Right atrium auricular region (tissue), 2 donors: ENCODE measurements at places on chromosomes 3 and 15. TPM values are rescaled to one million over a fixed set of nuclear protein-coding genes. Genes with fewer than 3 reads are reported as not detected.
A peak's percentile ranks its signal among the peaks of the same experiment; 100 is the strongest.

DNA sequence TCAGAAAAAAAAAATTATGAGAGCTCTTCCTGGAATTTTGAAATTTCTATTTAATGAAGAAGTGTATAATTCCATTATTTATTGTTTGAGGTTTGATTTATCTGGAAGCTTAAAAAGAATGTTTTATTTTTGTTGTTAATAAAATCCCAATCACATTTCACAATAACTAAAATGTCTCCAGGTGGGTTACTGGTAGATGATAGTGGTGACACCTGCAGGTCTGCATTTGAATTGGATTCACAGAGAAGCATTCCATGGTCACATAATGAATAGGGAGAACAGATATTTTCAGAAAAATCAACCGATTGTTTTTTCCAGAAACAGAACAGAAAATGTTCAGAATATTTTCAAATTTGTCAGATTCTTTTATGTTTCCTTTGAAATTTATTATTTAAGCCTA is 48.3 kb downstream of the ASB7 start:
- H3K4me1 ChIP-seq, result no peaks in the 10 kb centered on the region
- H3K4me3 ChIP-seq, result no peak overlapping the region
- H3K27ac ChIP-seq, result no peak overlapping the region
- no peaks in the 10 kb centered on the region for H3K27me3 ChIP-seq

KNG1 gene
- not detected for total RNA-seq

NEK10 gene
- 10.3 TPM for total RNA-seq

DNA sequence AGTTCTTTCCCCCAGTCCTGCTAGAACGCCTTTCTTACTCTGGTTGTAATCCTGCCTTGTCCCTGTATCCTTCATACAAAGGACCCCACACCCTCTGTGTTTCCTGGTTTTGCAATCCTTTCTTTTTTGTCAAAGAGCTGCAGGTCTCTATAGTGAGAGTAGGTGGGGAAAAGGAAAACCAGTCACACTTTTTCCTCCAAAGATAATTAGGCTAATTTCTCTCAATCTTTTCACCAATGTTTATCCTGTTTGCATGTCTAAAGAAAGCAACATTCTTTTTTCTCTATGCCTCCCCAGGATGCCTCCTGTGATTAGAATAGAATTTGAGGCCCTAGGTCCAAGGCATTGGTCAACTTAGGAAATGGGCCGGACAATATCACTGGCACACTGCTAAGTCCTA is 25.4 kb downstream of the SEMA6D start:
- no peak for DNase-seq
- peak overlapping the region; percentile 51 for H3K27ac ChIP-seq
- H3K4me1 ChIP-seq, result no peaks in the 10 kb centered on the region
- no peaks in the 10 kb centered on the region for H3K36me3 ChIP-seq
- H3K27me3 ChIP-seq, result no peaks in the 10 kb centered on the region
- no peak overlapping the region for H3K4me3 ChIP-seq

DNA sequence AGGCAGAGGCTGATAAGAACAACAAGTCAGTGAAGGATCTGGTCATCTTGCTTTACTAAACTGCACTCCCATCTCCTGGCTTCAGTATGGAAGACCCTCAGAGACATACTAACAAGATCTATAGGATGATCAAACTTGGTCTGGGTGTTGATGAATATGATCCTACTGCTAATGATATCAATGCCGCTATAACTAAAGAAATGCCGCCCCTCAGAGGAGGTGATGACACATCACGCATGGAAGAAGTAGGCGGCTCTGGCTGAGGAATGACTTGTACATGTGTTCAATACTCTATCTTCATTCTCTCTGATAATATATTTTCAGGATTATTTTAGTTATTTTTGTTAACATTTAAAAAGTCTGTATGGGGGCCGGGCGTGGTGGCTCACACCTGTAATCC is 17.5 kb upstream of the EIF2B5 start:
- no peak overlapping the region for H3K4me3 ChIP-seq
- no peaks in the 10 kb centered on the region for H3K4me1 ChIP-seq
- DNase-seq, result no peak
- H3K27ac ChIP-seq, result no peak overlapping the region
- no peaks in the 10 kb centered on the region for H3K36me3 ChIP-seq

DNA sequence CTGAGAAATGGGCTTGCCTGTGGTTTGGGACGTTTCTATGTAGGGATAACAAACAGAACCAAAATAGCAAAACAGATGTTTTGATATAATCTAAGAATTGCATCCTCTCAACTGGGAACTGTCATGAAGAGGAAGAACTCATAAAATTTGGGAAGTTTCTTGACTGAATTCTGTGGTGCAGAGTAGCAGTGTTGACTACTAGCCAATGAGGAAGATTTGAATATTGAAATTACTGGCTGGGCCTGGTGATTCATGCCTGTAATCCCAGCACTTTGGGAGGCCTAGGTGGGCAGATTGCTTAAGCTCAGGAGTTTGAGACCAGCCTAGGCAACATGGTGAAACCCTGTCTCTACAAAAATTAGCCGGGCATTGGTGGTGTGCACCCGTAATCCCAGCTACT is 42.2 kb downstream of the ZNF609 start:
- DNase-seq, result no peak
- no peak overlapping the region for H3K4me3 ChIP-seq
- H3K36me3 ChIP-seq, result peaks cover 7% of the 10 kb centered on the region
- peaks cover 49% of the 10 kb centered on the region for H3K4me1 ChIP-seq
- H3K27ac ChIP-seq, result no peak overlapping the region

OR5K4 gene
- total RNA-seq, result not detected

GPR27 gene
- total RNA-seq, result 1.9 TPM

DNA sequence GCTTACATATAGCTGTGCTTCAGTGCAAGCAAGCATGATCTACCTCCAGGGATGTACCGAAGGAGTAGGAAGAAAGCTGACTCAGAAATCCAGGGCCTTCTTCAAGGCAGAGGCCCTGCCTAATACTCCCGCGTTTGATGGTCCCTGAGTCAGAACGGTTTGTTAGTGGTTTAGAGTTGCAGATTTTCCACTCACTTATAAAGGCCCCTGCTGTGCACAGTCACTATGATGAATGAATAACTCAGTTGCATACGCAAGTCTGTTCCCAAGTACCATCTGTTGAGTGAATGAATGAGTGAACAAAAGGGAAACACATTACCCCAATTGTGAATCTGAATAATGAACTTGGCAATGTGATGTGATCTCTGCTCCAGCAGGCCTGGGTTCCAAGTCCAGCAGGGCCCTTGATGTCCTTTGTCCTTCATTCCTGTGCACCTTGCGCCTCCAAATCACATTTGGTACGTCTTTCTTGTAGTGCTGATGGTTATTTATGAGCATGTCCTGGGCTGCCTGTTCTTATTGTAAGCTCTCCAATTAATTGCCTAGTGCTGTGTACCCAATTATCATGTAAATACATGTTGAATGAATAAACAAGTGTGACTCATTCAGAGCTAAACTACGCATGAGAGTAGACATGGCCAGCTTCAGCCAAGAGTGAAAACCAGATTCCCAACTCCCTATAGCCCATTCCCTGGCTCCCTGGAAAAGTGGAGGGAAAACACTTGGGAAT is 85.3 kb upstream of the LIMD1 start:
- H3K4me3 ChIP-seq, result no peak overlapping the region
- H3K4me1 ChIP-seq, result no peaks in the 10 kb centered on the region
- DNase-seq, result no peak
- H3K27me3 ChIP-seq, result no peaks in the 10 kb centered on the region
- H3K36me3 ChIP-seq, result peaks cover 8% of the 10 kb centered on the region
- no peak overlapping the region for H3K27ac ChIP-seq

DNA sequence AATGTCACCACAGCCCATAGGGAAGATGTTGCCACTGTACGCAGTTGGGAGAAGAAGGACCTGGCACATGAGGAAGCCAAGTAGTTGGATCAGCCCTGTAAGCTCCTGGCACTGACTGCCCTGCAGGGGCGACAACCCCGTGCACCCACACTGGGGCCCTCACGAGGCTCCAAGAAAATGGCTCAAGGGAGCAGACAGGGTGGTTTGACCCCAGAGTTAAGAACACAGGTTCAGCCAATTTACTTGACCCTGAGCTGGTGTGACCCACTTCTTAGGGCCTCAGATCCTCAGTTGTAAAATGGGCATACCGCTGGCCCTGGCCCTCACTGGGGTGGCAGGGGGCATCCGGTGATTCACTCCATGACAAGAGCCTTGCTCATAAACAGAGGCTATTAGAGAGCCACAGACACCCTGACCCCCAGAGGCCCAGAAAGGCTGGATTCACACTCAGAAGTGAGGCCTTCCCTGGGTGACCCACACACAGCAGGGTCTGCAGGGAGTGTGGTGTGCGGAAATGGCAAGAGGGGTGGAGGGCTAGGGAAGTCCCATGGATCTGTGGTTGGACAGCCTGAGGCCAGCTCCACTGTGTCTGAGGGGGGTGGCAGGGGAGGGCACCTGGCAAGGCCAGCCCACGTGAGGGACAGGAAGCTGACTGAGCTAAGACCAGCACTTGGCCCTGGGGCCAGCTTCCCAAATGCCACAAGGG is 1.7 kb upstream of the HHATL start:
- no peak for DNase-seq
- no peaks in the 10 kb centered on the region for H3K4me1 ChIP-seq
- no peak overlapping the region for H3K4me3 ChIP-seq
- no peaks in the 10 kb centered on the region for H3K27me3 ChIP-seq
- no peaks in the 10 kb centered on the region for H3K36me3 ChIP-seq

DNA sequence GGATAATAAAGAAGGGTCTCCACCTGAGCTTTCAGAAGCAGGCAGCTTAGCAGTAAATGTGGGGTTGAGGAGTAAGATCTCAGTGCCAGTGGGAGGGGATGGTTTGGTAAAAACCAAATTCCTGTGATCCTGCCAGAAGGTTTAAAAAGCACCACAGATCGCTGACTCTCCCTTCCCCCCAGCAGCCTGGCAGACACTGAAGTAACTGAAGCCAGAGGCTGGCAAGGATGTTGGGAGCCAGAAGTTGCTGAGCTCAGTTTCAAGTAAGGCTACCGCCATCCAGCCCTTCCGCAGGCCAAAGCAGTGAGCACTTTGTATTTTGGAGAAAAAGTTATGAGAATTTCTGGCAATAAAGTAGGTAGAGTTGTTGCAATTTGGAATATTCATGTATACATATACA is 246.4 kb downstream of the ZNF621 start:
- no peaks in the 10 kb centered on the region for H3K27me3 ChIP-seq
- no peak overlapping the region for H3K27ac ChIP-seq
- no peak overlapping the region for H3K4me3 ChIP-seq
- peaks cover 3% of the 10 kb centered on the region for H3K4me1 ChIP-seq
- H3K36me3 ChIP-seq, result no peaks in the 10 kb centered on the region

AHSG gene
- total RNA-seq, result not detected

- no peak overlapping the region for H3K4me3 ChIP-seq
- H3K27me3 ChIP-seq, result no peaks in the 10 kb centered on the region
- no peaks in the 10 kb centered on the region for H3K36me3 ChIP-seq
Measured at GRCh38 chr3:31567036-31567435, 34.3 kb downstream of the STT3B start.

- no peaks in the 10 kb centered on the region for H3K36me3 ChIP-seq
- DNase-seq, result no peak
- no peak overlapping the region for H3K27ac ChIP-seq
- no peak overlapping the region for H3K4me3 ChIP-seq
Measured at GRCh38 chr15:31020542-31020941, 29.1 kb upstream of the MTMR10 start.

GRCh38 chr3:23219117-23219516 is 16.0 kb downstream of the UBE2E2 start:
- peaks cover 17% of the 10 kb centered on the region for H3K4me1 ChIP-seq
- H3K27ac ChIP-seq, result no peak overlapping the region

- H3K27me3 ChIP-seq, result no peaks in the 10 kb centered on the region
- peak overlapping the region; percentile 96 for H3K27ac ChIP-seq
- DNase-seq, result no peak
Measured at GRCh38 chr15:43184407-43185124, 637 bp upstream of the CCNDBP1 start.

DNA sequence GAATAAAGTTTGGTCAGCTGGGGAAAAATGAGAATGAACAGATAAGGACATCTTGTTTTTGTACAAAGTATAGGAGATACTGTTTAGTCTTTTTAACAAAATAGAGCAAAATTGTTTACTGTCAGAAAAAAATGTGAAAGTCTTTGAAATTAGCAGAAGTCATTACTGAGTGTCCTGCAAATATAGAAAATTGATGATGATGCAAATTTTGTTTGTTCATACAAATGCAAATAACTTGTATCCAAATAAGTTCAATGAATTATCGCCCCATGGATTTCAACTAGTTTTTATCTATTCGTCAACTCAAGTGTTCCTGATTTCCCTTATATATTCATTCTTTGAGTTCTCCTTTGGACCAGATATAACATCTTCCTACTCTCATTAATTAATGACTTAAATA is 378.0 kb upstream of the SGO1 start:
- H3K27ac ChIP-seq, result no peak overlapping the region
- no peak overlapping the region for H3K4me3 ChIP-seq
- DNase-seq, result no peak
- H3K36me3 ChIP-seq, result no peaks in the 10 kb centered on the region
- H3K4me1 ChIP-seq, result no peaks in the 10 kb centered on the region

GCHFR gene
- total RNA-seq, result 9.7 TPM

GRCh38 chr3:4730719-4731118 is 237.6 kb downstream of the ITPR1 start:
- H3K36me3 ChIP-seq, result no peaks in the 10 kb centered on the region
- H3K4me1 ChIP-seq, result peaks cover 19% of the 10 kb centered on the region
- no peak overlapping the region for H3K4me3 ChIP-seq
- no peaks in the 10 kb centered on the region for H3K27me3 ChIP-seq
- H3K27ac ChIP-seq, result peak overlapping the region; percentile 54

GRCh38 chr3:37622999-37623883 is 238.4 kb upstream of the CTDSPL start:
- no peaks in the 10 kb centered on the region for H3K27me3 ChIP-seq
- no peaks in the 10 kb centered on the region for H3K36me3 ChIP-seq
- DNase-seq, result no peak
- peak overlapping the region; percentile 5 for H3K4me3 ChIP-seq
